ENCODE measurements at places on chromosomes 1 and 21.
A peak's percentile ranks its signal among the peaks of the same experiment; 100 is the strongest.

DNA sequence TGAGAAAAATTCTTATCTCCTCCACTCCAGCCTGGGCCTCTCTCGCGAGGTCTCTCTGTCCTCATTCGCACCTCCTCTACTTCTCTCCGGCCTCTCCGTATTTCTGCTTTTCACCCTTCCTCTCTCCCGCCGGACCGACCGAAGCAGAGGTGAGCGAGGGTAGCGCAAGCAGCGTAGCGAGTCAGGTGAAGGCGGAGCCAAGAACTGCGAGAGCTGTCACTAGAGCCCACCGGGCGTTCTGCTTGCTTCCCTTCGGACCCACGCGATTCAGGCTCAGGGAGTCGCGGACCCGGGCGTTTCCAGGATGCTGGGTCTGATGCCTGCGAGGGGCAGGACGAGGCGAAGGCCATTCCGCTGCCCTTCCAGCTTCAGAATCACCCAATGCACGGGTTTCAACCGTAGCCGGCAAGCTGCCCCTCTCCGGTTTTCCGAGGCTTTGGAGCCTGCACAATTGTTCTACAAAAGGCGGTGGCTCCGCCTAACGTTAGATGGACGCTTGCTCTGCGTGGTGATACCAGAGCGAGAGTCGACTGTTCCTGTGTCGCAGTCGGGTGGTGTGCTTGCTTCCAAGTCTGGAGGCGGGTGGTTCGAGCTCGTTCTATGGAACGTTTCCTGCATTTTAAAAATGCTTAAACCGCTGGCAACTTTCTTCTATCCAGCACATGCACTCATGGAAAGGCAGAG is 310.2 kb downstream of the FAM72C start:
- DNase-seq, result no peak

GRCh38 chr1:218565377-218565776 is 220.2 kb downstream of the TGFB2 start:
- no peak for DNase-seq

DNA sequence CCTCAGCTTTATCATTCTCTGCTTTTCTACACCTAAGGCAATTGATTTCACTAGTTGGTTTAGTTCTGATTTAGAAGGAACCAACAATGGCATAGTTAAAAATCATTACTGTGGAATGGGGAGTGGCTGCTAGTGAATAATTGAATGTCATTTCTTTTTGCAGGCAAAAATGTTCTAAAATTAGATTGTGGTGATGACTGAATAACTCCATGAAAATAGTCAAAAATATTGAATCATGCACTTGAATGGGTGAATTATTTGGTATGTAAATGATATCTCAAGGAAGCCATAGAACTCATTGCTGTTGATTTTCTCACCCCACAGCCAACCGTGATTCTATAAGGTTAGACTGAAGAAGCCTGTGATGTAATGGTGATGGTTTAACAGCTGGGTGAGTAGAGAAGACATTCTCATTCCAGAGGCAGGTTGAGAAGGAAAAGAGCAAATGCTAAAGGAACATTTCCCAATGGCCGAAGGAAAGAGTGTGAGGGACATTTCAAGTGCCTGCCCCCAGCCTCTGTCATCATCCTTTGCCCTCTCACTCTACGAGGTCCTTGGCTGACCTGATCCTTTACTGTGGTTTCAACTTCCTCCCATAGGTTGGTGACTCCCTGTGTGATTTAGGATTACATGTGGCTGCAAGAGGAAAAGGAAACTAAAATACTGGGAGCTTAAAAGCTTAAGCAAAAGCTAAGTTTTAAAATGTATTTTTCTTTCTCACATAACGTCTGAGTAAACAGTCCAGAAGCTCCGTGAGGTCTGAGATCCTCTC is 12.5 kb downstream of the OVAAL start:
- DNase-seq, result no peak

GRCh38 chr1:117795190-117795589 is 134.2 kb downstream of the GDAP2 start:
- DNase-seq, result no peak

DNA sequence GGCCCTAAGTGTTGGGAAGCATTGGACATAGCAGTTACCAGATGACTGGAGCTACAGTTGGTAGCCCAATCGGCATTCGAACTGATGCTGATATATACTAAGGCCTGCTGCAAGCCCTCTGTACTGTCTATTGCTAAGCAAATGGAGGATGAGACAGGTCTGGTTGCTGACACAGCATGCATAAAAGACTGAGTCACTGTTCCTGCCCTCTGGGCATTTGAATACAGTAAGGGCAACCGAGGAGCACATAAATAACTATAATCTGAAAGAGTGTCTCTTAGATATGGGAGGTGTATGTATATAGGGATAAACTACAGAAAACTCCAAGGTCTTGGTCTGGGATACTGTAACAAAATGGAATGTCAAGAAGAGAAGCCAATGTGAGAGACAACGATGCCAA is 16.8 kb upstream of the MARK1 start:
- no peak for DNase-seq

GRCh38 chr1:232875536-232875935 is 70.3 kb downstream of the MAP10 start:
- DNase-seq, result no peak

DNA sequence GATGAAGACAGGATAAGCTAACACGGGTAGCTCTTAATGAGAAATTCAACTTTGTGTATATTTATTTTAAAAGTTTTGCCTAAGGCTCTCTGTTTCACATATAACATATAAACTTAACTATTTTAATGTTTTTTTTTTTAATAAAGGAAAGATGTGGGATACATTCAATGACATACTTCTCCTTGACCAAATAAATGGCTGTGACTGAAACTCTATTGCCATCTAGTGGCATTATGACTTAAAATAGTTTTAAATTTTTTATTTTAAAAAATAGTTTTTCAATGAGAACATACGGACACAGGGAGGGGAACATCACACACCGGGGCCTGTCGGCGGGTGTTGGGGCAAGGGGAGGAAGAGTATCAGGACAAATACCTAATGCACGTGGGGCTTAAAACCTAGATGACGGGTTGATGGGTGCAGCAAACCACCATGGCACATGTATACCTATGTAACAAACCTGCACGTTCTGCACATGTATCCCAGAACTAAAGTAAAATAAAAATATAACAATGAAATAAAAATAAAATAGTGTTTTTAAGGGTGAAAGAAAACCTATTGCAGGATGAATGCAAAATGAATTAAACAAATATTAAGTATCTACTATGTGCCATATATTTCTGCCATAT is 83.4 kb downstream of the LYST start:
- no peak for DNase-seq

DNA sequence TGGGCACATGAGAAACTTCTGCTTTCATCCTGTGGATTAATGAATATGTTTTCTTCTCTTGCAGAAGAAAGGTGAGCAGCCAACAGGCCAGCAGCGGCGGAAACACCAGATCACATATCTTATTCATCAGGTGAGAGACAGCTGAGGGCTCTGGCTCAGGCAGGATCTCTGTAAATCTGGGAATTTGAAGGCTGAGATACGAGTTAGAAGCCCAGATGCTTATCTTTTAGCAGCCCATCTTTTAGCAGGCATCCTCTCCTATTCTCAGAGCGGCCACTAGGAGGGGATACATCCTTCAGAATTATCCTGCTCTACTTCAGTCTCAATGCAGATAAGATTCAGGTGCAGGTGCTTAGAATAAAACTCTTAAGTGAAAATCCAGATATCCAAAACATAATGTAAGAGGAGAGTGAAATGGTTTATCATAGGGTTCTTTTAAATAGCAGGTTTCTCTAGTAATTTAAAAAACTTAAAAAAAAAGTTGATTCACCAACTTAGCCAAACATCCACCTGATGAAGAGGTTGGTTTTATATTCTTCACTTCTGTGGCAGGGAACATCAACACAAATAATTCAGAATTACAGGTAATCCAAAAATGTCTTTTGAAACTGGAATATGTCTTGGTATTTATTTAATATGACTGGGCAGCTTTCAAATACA is 19.3 kb downstream of the SH2D2A start:
- DNase-seq, result no peak

- no peak for DNase-seq
Measured at GRCh38 chr1:81069856-81070255, 730.9 kb upstream of the ADGRL2 start.

- no peak for DNase-seq
Measured at GRCh38 chr21:42193721-42194120, 25.2 kb upstream of the ABCG1 start.

DNA sequence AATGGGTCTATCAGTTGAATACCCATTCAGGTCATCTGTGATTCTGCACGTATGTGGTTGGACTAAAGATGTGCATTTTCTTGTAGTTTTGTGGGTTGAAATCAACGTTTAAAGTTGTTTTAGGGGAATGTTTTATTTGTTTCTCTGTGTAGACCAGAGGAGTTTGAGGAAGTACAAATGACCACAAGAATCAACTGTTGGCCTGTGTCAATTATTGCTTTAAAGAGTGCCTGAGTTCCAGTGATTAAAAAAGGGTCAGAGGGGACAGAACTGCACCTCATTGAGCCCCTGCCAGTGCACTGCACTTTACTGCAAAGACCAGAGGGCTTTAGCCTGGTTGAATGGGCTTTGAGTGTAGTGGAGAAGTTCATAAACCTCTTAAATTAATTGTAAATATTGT is 190.3 kb downstream of the VPS13D start:
- no peak for DNase-seq

DNA sequence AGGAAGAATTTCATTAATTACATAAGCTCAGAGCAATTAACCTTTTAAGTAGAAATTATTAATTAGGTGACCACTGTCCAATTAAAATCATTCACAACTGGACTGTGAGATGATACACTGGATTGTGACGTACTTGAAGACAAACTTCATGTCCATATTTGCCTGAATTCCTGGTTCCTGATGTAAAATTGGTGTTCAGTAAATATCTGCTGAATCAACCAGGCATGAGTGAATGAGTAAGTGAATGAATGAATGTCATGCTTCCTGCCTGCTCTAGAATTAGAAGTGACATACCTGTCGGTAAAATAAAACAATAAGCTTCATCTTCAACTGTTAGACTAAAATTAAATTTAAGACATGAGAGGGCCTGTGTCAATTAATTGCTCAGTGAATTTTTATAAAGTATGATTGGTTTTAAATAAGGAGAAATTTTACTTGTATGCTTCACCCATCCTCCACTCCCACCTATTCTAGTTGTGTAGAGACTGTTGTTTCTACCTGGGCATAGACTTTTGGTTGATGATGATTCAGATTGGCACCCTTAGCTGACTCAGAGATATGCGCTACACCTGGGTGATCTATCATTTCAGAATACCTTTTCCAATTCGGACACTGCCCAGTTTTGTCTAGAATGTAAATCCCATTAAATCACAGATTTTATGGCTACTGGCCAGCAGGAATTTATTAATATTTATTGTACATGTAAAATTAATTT is 56.9 kb upstream of the PTGS2 start:
- no peak for DNase-seq

GRCh38 chr1:40786171-40786994 is 2.8 kb downstream of the KCNQ4 start:
- no peak for DNase-seq

GRCh38 chr21:32803651-32804050 is 32.1 kb upstream of the PAXBP1 start:
- DNase-seq, result no peak

- DNase-seq, result no peak
Measured at GRCh38 chr1:20511518-20512428, 3.8 kb upstream of the MUL1 start.

GRCh38 chr1:3650248-3651025 is 534 bp upstream of the WRAP73 start:
- no peak for DNase-seq

GRCh38 chr21:28916150-28916893 is 76.4 kb downstream of the LTN1 start:
- no peak for DNase-seq

- peak; percentile 90 for DNase-seq
Measured at GRCh38 chr1:150149271-150150132, at the start of gene PLEKHO1. Gene PLEKHO1 (plus strand): TSS chr1:150149916. CDS start chr1:150150258, 342 bp downstream.

DNA sequence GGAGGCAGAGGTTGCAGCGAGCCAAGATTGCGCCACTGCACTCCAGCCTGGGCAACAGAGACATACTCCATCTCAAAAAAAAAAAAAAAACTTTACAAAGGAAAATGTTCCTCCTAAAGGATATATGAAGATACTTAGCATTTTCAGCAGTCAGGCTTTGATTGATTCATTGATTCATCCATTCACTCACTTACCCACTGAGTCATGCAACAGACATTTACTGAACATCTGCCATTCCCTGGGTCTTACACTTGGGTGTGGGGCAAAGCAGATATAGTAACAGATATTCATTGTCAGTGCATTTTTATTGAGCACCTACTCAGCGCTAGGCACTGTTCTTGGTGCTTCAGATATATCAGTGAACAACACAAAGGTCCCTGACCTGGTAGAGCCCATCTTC is 5.6 kb upstream of the LACTBL1 start:
- DNase-seq, result no peak

GRCh38 chr1:200969726-200970561 is 53.6 kb downstream of the KIF21B start:
- DNase-seq, result no peak

- DNase-seq, result no peak
Measured at GRCh38 chr1:55617288-55617982, 402.3 kb upstream of the USP24 start.

DNA sequence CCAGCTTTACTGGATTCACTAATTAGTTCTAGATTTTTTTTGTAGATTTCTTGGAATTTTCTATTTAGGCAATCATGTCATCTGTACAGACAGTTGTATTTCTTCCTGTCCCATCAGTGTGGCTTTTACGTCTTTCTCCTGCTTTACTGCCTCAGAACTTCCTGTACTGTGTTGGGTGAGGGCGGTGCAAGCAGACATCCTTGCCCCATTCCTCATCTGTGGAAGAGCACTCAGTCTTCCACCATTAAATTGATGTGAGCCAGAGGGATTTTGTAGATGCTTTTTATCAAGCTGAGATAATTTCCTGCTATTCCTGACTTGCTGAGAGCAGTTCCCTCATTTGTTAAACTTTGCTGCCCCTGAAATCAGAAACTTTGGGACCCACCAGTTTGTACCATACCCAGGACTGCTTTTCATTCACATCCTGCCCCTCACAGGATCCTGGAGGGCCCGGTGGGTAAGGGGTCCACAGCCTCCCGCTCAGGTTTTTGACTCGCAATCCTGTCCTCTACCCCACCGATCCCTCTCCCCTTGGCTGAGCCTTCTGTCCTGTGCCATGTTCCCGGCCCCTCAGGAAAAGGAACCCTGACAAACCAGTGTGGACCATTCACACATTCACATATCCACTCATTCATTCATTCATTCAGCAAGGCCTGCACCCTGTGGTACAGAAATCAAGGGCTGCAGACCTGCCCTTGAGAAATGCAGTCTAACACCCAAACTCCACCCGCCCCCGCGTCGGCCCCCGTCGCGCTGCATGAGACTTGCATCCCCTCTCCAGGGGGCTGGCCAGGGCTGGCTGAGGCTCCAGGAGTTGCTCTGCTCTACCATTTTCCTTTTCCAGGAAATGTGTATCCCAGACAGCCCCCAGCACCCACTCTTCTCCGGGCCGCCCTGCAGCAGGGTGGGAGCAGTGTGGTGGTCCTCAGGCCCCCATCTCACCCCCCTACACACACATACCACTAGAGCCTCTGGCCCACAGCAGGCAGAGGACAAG is 246.5 kb upstream of the VAMP3 start:
- DNase-seq, result no peak

DNA sequence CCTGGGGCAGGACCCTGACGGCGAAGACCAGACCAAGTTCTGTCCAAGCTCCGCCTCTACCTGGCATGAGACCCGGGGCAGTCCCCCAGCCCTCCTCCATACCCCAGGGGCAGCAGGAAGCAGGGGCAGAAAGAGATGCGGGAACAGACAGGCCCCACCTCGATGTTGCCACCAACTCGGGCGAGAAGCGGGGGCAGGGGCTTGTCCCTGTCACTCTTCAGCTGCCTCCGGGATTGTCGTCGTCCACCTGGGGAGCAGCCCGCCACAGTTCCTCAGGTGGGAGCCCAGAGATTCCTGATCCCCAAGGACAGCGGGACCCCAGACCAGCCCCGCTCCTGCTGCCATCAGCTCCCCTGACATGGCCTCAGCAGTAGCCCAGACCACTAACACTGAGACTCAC is 54.8 kb downstream of the CHD5 start:
- DNase-seq, result no peak

All from tibial artery (tissue), 4 donors.